Pancreas (tissue), 10 donors: ENCODE measurements at places on chromosomes 13 and 19.

GRCh38 chr13:30097701-30098100 is 209.7 kb downstream of the KATNAL1 start:
- H3K4me3 ChIP-seq, result no peak overlapping the region
- H3K4me1 ChIP-seq, result no peaks in the 10 kb centered on the region
- no peak for DNase-seq
- H3K27ac ChIP-seq, result no peak overlapping the region
- H3K36me3 ChIP-seq, result no peaks in the 10 kb centered on the region

DNA sequence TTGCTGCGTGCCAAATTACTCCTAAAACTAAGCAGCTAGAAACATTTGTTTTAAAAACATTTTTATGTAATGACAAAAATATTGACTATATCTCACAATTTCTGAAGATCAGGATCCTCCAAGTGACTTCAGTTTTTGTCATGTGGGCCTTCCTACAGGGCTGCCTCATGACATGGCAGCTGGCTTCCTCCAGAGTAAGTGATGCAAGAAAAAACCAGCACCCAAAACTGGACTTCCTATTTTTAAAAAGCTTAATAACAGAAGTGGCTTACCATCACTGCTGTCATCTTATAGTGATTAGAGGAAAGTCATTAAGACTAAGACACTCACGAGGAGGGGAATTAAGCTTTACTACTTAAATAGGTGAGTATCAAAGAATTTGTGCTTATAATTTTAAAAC is 681.7 kb downstream of the PCDH17 start:
- no peak for DNase-seq
- no peak overlapping the region for H3K4me3 ChIP-seq
- H3K36me3 ChIP-seq, result no peaks in the 10 kb centered on the region
- H3K4me1 ChIP-seq, result no peaks in the 10 kb centered on the region
- no peaks in the 10 kb centered on the region for H3K27me3 ChIP-seq

DNA sequence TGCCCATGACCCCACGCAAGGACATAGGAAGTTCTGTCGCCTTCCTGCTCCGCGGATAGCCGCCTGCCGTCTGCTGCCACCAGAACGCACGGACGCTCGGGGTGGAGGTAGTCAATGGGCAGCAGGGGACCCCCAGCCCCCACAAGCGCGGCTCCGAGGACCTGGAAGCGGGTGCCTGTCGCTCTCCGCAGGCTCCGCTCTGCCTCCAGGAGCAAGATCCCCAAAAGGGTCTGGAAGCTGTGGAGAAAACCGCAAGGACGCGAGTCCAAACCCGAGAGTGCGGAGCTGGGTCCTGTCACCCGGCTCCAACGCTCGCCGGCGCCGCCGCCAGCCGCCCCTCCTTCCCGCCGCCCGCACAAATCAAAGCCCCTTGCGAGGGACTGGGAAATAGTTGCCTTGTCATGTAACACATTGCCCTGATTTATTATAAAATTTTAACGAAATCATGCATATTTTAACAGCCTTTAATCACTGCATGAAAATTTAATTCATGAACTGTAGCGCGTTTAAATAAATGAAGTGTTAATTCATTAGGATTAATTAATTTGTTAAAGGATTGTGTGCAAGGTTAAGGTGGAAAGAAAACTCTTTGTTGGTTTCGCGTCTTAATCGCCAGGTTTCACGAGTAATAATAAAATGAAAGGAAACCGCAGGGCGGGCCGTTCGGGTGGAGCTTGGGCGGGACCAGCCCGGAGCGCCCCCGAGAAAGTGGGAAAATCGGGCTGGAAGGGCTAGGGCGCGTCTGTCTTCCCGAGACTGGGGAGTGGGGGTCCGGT is 5.5 kb upstream of the POU4F1 start:
- H3K36me3 ChIP-seq, result no peaks in the 10 kb centered on the region
- H3K27ac ChIP-seq, result no peak overlapping the region
- H3K4me1 ChIP-seq, result peaks cover 4% of the 10 kb centered on the region
- peaks cover 8% of the 10 kb centered on the region for H3K27me3 ChIP-seq
- DNase-seq, result no peak

GRCh38 chr19:17027535-17027975 is 945 bp upstream of the CPAMD8 start:
- DNase-seq, result no peak
- H3K27me3 ChIP-seq, result no peaks in the 10 kb centered on the region
- no peak overlapping the region for H3K27ac ChIP-seq
- no peaks in the 10 kb centered on the region for H3K36me3 ChIP-seq
- H3K4me3 ChIP-seq, result no peak overlapping the region

GRCh38 chr13:30319655-30320054 is 12.3 kb upstream of the KATNAL1 start:
- H3K4me3 ChIP-seq, result no peak overlapping the region
- no peaks in the 10 kb centered on the region for H3K4me1 ChIP-seq
- no peaks in the 10 kb centered on the region for H3K36me3 ChIP-seq
- H3K27me3 ChIP-seq, result no peaks in the 10 kb centered on the region
- no peak for DNase-seq
- H3K27ac ChIP-seq, result no peak overlapping the region

GRCh38 chr13:22938576-22938975 is 242.2 kb upstream of the SGCG start:
- H3K36me3 ChIP-seq, result no peaks in the 10 kb centered on the region
- H3K4me3 ChIP-seq, result no peak overlapping the region
- no peak overlapping the region for H3K27ac ChIP-seq
- H3K27me3 ChIP-seq, result no peaks in the 10 kb centered on the region
- DNase-seq, result peak; percentile 62
- no peaks in the 10 kb centered on the region for H3K4me1 ChIP-seq

GRCh38 chr13:73335210-73335609 is 276.4 kb downstream of the KLF5 start:
- no peaks in the 10 kb centered on the region for H3K36me3 ChIP-seq
- H3K27me3 ChIP-seq, result no peaks in the 10 kb centered on the region
- H3K4me3 ChIP-seq, result no peak overlapping the region
- no peak overlapping the region for H3K27ac ChIP-seq

DNA sequence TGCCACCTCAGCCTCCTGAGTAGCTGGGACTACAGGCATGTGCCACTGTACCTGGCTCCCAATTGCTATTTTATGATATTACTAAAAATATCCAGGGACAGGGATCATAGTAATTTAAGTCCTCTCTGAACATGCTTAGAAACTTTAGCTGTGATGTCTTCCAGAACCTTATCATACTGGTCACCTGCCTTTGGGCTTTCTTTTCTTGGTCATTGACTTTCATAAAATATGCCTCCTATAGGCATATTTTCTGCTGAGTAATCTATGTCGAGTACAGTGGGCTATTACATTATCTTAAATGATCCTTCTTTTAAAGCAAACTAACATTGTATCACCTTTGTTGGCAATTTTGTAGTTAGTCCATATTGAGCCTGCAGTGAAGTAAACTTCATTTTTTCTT is 6.2 kb downstream of the UCHL3 start:
- no peaks in the 10 kb centered on the region for H3K36me3 ChIP-seq
- no peak overlapping the region for H3K4me3 ChIP-seq
- H3K27ac ChIP-seq, result no peak overlapping the region
- H3K27me3 ChIP-seq, result no peaks in the 10 kb centered on the region
- no peak for DNase-seq
- H3K4me1 ChIP-seq, result peaks cover 31% of the 10 kb centered on the region

GRCh38 chr19:46426506-46427162 is 2.1 kb downstream of the PNMA8C start:
- no peak overlapping the region for H3K27ac ChIP-seq
- peak; percentile 87 for DNase-seq

DNA sequence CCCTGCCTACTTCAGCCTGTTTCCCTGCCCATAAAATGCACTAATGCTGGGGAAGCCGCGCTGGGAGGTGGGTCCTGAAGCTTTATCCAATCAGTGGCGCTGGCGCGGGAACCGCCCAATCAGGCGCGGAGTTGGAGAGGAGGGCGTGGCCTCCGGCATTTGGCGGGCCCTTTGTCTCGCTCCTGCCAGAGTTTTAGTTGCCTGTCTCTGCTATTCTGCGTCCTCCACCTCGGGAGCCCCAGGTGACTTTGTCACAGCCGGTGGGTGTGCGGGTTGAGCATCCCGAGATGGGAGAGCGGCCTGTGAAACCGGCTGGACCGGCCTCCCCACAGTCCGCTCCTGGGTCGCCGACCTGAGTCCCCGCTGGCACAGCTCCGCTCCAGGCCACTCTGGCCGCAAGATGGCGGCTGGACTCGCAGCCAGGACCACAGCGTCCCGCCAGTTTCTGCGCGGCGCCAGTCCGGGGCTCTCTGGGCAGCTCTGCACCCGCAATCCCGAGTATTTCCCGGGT is 30.7 kb upstream of the ZNF429 start:
- H3K27ac ChIP-seq, result no peak overlapping the region
- DNase-seq, result peak; percentile 82
- no peaks in the 10 kb centered on the region for H3K4me1 ChIP-seq
- H3K36me3 ChIP-seq, result no peaks in the 10 kb centered on the region
- H3K27me3 ChIP-seq, result no peaks in the 10 kb centered on the region
- H3K4me3 ChIP-seq, result peak overlapping the region; percentile 40

- DNase-seq, result no peak
- H3K36me3 ChIP-seq, result no peaks in the 10 kb centered on the region
- no peak overlapping the region for H3K4me3 ChIP-seq
- no peak overlapping the region for H3K27ac ChIP-seq
- no peaks in the 10 kb centered on the region for H3K4me1 ChIP-seq
- no peaks in the 10 kb centered on the region for H3K27me3 ChIP-seq
Measured at GRCh38 chr19:58585442-58586132, 12.5 kb upstream of the MZF1 start.

DNA sequence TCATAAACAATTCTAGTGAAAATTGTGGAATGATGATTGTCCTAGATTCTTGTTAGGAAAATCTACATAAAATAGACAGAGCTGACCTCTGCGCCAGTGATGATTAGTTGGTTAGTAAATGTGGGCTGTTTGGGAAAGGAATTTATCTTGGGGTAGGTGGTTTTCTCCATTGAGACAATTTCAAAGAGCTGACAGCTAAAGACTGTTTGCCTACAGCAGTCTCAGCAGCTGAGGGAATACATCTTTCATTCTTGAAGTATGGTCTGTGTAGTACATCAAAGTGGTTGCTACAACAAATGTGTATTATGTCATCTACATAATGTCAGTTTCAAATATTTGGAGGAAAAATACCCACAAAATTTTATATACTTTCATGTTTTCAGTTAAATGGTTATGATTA is 117.2 kb upstream of the TRPC4 start:
- H3K4me1 ChIP-seq, result no peaks in the 10 kb centered on the region
- H3K27me3 ChIP-seq, result no peaks in the 10 kb centered on the region
- no peak overlapping the region for H3K27ac ChIP-seq

GRCh38 chr13:30696278-30697176 is 38.8 kb upstream of the ALOX5AP start:
- no peaks in the 10 kb centered on the region for H3K27me3 ChIP-seq
- no peak overlapping the region for H3K27ac ChIP-seq
- DNase-seq, result no peak
- H3K4me1 ChIP-seq, result no peaks in the 10 kb centered on the region
- no peaks in the 10 kb centered on the region for H3K36me3 ChIP-seq
- H3K4me3 ChIP-seq, result no peak overlapping the region

GRCh38 chr13:50107205-50107604 is 92.0 kb downstream of the KCNRG start:
- H3K27me3 ChIP-seq, result no peaks in the 10 kb centered on the region
- DNase-seq, result no peak
- no peaks in the 10 kb centered on the region for H3K4me1 ChIP-seq
- H3K27ac ChIP-seq, result peak overlapping the region; percentile 16
- no peaks in the 10 kb centered on the region for H3K36me3 ChIP-seq

DNA sequence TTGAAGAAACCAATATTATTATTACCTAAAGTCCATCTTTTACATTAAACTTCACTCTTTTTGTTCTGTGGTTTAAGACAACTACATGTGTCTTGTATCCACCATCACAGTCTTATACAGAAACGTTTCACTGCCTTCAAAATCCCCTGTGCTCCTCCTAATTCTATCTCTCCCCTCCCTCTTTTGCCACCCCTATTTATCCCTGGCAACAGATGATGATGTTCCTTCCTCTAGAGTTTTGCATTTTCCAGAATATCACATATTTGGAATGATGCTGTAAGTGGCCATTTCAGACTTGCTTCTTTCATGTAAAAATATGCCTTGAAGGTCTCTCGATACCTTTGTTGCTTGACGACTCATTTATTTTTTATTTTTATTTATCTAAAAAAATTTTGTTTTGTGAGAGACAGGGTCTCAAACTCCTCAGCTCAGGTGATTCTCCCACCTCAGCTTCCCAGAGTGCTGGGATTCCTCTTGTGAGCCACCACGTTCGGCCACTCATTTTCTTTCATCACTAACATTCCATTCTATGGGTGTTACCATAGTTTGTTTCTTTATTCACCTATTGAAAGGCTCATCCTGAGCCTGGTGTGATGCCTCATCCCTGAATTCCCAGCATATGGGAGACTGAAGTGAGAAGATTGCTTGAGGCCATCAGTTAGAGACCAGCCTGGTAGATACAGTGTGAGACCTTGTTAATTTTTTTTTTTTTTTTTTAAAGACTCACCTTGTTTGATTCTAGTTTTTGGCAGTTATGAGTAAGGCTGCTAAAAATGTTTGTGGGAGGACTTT is 8.4 kb downstream of the ZNF763 start:
- DNase-seq, result no peak
- H3K27me3 ChIP-seq, result no peaks in the 10 kb centered on the region
- H3K4me1 ChIP-seq, result no peaks in the 10 kb centered on the region
- no peak overlapping the region for H3K4me3 ChIP-seq
